ENCODE measurements at places on chromosomes 6 and 20.

DNA sequence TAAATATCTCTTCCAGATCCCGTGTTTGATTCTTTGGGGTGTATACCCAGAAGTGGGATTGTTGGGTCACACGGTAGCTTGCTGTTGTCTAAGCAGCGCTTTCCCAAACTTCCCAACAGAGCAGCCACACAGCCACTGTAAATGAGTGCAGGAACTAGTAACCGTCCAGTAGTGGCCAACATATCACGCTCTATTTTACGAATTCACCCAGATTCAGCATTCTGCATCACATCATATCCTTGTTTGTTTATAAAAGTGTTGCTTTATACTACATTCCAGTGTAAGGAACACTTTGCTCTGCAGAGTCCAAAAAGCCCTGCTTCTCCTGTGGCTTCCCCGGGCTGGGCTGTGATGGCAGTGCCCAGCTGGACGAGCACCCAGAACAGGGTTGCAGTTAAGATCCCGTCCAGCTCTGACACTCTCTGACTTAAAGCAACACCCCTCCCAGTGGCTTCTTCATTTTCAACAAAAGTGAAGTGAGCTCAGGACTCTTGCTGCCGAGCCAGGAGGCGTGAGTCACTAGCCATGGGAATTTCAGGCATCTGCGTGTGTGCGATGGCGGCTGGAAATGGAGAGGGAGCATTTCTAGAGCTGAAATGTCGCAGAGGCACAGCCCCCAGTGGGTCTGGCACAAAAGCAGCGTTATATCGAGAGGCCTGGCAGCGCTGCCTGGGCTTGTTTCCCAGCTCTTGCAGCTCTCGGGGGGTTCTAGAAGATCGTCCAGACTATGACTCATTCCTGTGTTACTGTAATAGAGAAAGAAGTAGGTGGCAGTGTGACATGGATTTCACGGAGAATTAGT is 216.3 kb upstream of the ECI2 start:
- no peak for DNase-seq

DNA sequence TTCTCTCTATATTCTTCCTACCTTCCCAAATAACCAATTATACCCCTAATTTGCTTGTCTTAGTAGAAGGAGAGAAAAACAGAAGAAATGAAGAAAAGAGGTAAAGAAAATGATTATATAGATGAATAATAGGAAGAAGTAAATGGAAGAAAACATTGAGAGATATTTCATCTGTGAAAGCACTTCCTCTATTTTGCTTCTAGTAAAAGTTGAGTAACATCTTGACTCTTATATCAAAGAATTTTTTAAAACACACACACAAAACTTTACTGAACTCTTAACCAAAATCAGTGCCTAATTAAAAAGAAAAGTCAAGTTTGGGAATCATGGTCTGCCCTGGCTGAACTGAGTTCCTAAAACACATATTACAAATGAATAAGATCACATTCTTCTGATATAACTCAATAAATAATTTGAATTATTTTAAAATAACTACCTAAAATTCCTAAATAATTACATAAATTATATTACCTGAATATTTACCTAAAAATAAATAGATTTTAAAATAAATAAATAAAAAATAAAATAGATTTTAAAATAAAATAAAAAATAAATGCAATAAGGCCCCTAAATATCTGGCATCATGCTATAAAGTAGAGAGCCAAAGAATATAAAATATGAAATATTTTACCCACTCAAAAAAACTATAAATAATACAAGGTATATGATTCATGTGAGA is 8.8 kb downstream of the SLC17A2 start:
- no peak for DNase-seq

DNA sequence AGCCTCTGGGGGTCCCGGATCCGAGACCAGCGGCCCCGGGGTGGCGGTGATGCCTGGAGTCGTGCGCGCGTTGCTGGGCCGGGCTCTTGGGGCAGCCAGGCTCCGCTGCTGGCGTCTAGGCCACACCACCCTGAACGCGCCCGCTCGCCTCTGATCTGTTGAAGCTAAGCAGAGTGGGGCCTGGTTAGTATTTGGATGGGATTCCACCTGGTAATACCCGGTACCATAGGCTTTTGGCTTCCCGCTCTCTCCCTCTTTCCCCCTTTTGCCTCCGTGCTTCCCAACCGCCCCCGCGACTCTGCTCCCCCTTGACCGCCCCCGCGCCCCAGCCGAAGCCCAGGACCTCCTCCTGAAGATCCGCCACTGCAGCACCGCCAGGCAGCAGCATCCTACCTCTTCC is 1383.5 kb upstream of the DEFB115 start:
- DNase-seq, result no peak

DNA sequence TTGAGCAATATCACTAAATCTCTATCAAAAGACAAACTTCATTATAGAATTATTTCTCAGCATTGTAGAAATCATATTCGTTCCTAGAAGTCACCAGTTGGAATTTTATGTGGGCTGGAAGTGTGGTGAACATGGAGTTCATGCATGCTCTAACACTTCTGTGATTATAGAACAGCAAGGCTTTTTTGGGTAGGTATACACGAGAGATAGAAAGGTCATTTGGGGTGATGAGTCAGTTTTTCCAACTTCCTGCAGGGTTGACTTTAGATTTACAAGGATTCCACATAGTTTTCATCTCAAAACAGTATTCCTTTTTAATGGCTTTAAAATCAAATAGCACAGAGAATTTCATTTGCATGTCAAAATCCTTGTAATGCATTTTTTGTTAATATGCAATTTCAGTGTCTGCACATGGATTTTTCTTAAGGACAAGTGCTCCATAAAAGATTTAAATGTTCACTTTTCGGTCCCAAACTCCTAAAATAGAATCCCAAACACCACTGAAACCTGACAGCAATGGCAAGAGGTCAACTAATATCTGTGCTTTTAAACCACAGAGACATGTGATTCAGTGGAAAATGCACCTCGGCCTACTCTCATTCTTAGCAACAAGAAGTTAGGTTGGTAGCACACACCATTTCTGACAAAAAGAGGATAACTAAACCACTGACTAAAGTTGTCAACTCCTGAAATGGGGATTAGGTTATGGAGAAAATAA is 211.0 kb downstream of the MOXD1 start:
- no peak for DNase-seq

DNA sequence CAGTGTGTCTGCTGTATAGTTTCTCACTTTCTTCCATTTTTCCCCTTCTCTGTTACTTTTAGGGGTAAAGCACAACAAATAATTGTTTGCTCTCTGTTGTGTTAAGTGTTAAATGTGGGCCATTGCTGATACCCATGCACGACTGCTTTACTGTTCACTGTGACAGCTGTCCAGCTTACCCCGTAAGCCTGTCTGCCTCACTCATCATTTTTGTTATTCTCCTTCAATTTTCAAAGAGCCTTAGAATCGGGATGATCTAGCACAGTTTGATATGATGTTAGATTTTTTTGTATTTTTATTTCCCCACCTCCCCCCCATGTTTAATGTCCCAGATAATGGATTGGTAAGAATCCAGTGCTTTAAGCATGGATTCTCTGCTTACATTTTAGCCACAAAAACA is 41.2 kb upstream of the MLIP start:
- no peak for DNase-seq

DNA sequence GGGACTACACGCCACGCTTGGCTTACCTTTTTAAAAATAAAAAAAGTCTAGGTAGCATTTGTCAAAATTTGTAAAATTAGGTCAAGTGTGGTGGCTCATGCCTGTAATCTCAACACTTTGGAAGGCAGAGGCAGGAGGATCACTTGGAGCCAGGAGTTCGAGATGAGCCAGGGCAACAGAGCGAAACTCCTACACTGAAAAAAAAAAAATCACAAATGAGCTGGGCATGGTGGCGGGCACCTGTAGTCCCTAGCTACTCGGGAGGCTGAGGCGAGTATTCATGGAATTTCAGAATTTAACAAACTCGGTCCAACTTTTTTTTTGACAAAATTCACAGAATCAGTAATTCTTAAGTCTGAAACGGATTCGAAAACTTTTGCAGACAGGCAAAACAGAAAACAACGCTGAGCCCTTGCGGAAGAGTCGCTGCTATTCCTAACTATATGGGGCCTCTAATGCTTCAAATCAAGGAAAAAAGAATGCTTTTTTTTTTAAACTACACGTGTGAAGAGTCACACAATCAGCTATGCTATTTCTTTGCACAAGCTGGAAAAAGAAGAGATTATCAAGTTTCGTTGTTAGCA is 62.9 kb downstream of the GTF2H5 start:
- no peak for DNase-seq

DNA sequence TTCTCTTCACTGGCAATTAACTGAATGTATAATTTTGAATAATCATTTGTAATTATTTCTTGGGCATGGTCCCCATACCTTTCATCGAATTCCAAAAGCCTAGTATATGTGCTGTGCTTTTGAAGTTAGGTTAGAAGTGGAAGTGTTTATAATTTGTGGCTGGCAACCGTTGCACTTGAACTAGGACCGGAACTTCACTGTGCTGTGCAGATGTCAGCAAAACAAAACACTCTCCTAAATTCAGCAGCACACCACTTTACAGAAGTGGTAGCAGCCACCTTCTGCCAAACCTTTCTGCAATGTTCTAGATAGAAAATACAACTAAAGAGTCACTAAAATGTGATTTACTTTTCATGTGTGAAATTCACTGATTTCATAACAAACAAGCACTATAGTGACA is 111.9 kb downstream of the FAM83B start:
- DNase-seq, result no peak

DNA sequence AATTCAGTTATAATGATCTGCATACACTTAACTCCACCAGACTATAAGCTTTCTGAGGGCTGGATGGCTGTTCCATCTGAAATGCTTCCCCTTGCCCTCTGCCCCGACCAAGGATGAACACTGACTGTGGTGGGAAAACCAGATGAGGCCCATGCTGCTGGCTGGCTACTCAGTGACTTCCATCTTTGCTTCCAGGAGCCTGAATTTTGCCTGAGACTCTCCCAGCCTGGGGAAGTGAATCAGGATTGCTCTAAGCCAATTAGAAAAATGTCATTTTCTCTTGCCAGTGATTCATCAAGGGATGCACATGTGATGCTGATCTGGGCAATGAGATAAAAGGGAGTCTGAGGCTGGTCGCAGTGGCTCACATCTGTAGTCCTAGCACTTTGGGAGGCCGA is 1.7 kb upstream of the TOMM34 start:
- DNase-seq, result no peak

DNA sequence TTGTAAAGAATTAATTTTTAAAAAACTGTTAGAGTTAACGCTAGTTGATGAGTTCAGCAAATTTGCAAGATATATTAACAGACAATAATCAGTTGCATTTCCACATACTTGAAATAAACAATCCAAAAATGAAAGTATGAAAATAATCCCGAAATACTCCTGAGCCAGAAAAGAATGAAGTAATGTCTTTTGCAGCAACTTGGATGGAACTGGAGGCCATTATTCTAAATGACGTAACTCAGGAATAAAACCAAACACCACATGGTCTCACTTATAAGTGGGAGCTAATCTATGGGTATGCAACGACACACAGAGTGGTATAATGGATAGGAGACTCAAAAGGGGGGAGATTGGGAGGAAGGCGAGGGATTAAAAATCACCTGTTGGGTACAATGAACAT is 872.9 kb upstream of the GJE1 start:
- no peak for DNase-seq

- DNase-seq, result no peak
These were observed 28.8 kb upstream of the GNRH2 start for GRCh38 chr20:3014662-3015061.

- peak; percentile 15 for DNase-seq
These were observed 14.9 kb upstream of the DDO start for GRCh38 chr6:110430236-110430635.

GRCh38 chr20:3248993-3249347 is 10.0 kb upstream of the SLC4A11 start:
- no peak for DNase-seq

DNA sequence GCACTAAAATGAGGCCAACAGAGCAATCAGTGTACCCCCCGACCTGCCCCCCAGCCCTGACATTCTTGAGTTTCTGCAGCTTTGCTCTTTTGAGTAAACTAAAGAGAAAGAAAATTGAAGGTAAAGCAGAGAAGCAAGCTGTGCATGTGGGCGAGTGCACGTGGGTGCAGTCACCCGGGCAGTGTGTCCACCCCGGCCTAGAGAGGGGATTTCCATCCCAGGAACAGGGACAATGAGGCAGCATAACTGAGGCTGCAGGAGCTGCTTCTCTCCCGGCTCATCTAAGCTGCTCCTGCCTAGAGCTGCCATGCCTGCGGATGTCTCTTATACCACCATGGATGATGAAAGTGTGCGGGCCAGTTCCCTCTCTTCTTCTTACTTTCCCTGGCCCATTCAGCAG is 16.8 kb downstream of the CASS4 start:
- no peak for DNase-seq

- DNase-seq, result no peak
These were observed 6.6 kb downstream of the KIF25 start for GRCh38 chr6:168004023-168004422.

- DNase-seq, result no peak
These were observed 59.6 kb upstream of the QKI start for GRCh38 chr6:163354761-163355425.

GRCh38 chr20:8671370-8671961 is 397.4 kb upstream of the PLCB4 start:
- DNase-seq, result no peak

DNA sequence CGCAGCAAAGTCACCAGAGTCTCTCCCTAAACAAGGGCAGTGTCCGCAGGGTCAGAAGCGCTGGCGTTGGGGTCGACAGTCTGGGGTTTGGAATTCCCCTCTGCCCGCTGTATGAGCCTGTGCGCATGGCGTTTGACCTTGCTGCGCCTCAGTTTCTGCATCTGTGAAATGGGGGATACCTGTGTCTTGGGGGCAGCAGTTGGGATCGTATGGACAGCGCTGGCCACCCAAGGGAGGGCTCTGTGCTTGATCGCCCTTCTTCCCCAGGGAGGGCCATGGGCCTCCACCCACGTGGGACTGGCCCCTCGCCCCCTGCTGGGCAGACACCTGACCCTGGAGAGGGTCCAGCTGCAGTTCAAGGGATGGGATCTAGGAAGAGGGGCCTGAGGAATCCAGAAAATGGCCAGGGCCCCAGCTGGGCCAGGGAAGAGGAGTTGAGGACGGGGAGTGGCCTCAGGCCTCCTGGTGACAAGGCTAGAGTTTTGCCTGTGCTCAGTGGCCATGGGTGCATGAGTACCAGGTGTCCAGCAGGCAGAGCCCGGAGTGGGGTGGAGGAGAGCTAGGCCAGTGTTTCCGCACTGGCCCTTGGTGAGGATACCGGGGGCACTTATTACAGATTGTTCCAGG is 26.4 kb upstream of the PHACTR3 start:
- DNase-seq, result no peak

DNA sequence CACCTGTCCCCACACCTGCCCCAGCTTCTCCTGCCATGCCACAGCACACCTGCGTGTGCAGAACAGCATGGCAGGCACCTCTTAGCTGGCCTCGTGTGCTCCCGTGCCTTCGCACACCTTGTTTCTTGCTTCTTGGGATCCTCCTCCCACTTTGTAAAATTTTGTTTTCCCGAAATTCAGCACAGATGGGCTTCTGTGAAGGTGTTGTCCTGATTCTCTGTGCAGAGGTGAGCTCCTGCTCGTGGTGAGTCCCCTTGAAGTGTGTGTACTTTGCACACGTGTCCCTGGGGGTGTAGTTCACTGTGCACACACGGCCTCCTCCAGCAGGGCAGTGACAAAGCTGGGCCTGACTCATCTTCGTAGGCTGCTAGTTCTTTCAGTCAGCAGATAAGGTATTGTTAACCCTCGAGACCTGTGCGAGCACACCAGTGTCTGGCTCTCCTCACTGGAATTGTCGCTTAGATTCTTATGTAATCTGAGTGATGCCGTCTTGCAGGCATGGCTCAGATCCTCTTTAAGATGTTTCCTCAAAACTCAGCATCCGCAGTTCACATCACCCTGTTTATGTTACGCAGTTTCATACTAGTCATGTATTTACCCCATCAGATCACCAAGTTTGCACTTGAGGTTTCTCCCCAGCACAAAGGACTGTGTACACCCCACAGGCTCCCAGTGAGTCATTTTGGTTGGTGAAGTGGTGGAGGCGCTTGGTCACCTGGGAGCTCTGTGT is 77.7 kb downstream of the CDYL start:
- peak; percentile 55 for DNase-seq

Measured in NCI-H2107 (cell line).